ENCODE measurements at places on chromosomes 7 and 10.

DNA sequence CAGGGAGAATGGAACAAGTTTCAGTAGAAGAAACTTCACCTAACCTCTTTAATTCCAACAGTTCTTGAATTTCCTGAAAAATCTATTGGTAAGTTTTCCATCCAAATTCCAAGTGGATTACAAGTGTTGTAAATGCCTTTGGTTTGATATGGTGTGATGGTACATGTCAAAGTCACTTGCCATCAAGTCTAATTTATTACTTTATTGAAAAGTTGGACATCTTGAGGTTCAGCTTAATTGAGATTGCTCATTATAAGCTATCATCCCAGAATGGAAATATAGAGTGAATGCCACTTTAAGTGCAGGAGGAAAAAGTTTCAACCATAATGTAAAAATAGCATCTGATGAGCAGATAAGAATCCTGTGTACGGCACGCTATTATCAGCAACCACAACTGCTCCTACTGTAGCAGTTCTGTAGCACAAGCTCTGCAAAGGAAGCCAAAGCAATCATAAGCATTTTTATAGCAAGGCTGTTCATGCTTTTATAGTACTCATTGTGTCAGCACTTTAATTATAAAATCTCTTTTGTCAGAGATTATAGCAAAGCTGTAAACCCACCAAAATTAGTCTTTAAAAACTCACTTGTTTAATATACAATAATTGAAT is 991.8 kb upstream of the PHF14 start:
- DNase-seq = no peak

- no peak for DNase-seq
Observed at GRCh38 chr10:14686356-14686755, 88.3 kb downstream of the FAM107B start.

DNA sequence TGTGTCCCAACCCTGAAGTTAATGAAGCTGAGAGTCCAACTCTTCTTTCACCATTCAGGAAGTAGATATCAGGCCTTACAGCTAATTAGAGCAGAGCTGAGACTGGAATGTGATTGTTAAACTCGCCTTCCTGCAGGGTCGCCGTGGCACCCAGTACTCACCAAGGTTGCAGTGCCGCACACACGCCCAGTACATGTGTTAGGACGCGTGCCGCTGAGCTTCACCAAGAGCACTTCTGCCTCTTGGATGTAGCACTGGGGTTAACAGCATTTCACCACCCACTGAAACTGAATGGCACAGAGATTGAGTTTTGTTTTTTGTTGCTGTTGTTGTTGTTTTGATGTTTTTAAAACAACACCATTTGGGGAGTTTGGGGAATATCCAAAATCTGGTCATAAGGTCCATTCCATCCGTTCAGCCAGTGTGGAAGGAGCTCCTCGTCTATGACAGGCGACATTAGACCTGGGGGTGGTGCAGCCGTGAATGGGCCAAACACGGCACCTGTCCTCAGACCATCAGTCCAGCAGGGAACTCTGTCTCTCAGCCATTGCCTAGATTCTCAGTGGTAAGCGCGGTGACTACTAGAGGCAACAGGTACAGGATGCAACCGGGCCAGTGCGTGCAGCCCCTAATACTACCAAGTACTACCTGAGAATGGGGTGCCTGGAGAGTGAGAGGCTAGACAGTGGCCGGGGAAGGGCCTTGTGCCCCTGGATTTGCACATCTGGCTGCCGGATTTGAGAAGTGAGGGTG is 21.9 kb downstream of the WIPI2 start:
- no peak for DNase-seq

DNA sequence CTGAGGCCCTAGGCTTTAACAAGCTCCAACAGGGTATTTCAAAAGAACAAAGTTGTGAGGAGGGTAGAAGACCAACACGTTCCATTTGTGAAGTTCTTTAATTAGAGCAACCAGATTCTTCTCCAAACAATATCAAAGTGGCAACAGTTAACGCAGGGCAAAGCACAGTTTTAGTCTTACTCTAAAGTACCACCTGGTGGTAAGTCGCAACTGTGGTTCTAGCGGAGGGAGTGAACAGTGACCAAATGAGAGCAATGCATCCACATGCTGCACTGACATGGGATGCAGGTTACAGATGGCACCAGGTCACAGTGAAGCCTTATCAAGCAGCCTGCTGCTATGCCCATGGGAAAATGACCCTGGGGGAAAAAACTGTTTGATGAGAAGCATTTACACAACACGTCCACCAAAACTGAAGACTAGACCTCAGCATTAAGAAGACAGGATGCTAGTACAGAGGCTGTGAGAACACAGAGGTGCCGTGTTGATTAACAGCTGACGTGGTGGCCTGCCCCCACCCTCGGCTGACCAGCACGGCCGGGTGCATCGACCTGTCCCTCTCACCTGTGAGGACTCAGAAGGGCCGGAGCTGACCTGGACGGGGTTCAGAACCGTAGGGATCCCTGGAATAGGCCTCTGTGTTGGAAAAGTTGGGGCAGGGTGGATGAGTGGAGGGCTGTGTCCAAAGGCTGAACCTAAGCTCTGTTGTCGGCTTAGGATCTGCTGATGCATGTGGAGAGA is 211.2 kb downstream of the GLI3 start:
- DNase-seq = no peak

DNA sequence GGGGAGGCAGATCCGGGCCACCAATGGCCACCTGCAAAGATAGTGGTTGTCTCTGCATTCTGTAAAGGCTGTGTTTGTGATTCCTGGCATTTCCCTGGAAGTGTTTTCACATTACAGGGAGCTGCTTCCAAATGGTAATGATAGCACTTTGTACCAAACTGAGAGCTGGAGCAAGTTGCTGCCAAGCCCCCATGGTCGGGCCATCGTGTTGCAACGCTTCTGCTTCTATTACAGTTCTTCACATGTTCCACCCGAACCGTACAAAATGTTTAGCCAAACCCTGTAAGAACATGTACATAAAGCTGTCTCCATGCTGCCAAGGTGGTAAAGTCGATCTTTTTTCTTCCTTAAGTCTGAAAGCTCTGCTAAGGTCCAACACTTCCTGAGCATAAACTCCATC is 397.7 kb upstream of the NFE2L3 start:
- no peak for DNase-seq

DNA sequence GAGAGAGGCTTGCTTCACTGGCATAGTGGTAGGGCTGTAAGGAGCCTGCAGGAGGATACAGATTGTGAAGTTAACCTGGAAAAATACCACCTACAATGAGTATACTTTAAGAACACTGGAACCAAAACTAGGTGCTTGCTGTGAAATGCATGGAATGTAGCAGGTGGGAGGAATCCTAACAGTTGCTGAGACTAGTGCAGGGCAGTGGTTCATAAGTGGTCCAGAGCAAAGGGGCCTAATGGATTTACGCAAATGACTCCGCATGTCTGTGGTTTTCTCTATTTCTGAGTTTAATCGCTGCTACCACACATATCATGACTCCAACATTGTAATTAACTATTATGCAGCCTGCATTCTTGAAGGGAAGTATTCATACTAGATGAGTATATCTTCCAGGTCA is 218.4 kb downstream of the CHRM2 start:
- no peak for DNase-seq

DNA sequence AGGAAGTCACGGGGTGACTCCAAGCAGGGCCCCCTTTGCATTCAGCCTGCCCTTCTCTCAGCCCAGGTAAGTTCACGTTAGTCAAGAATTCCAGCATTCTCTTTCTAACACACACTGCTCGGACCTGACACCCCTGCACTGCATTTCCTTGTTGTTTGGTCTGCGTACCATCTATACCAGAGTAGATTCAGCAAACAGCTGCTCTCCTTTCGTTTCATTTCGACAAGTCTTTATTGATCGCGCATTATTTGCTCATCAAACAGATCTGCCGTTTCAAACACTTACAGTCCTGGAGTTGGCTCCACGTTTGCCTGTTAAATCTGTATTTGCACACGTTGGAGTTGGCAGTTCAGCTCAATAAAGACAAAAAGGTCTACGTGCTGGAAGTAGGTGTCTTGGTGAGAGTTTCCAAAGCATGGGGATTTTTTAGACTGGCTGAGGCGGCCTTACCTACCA is 495.1 kb downstream of the RPS24 start:
- no peak for DNase-seq

DNA sequence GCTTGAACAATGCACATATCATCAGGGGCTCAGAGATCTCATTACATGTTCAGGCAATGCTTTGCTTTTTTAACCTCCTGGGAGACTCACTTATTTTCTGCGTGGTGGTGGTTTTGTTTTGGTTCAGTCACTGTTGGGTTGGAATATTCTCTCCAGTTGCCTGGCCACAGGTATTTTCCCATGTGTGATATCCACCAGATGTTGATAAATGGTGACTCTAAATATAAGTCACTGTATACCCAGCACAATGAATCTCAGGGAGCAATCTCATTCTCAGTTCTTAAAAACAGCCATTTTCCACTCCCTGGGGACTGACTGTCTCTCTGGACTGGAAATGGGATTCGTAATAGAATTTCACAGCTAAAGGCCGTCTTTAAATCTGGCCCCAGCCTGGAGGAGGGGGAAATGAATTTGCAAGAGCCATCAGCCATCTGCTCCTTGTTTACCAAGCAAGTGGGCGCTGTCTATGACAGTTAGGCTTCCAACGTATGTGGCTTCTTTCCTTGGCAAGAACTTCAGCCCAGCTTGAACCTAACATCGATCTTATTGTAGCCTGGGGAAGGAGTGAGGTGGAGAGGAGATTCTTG is 1106.2 kb downstream of the NRG3 start:
- no peak for DNase-seq

DNA sequence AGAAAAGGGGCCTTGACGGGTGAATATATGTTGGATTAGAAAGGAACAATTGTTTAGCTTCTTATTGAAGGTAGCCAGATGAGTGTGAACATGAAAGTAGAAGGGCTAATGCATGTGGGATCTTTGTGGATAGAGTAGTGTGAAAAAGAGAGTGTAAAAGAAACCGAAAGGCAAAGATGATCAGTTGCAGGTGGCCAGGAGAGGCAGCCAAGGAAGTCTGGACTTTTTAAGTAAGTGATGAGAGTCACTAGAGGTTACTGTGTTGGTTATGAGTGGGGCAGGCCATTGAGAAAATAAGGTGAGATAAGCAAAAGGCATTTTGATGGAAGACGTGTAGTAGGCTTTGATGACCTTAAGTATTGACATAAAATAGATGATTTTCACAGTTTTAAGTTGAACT is 64.7 kb upstream of the ETV1 start:
- no peak for DNase-seq

- no peak for DNase-seq
Observed at GRCh38 chr10:8035641-8036470, 18.6 kb upstream of the GATA3 start.

DNA sequence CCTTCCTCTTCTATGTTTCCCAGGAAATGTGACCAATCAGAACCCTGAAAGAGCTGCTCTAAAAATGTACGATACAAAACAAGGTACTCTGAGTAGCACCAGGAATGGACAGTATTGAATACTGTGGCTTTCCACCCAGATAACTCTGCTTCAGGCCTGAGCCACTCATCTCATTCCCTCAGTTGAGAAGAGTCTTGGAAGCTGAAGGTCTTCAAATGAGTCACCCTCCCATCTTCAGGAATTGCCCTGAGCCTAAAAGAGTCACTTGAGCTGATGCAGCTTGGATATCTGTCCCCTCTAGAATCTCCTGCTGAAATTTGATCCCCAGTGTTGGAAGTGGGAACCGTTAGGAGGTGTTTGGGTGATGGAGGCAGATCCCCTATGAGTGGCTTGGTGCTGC is 210.4 kb downstream of the DGKI start:
- no peak for DNase-seq

GRCh38 chr10:72008096-72008981 is 44.1 kb downstream of the CHST3 start:
- no peak for DNase-seq

- no peak for DNase-seq
Observed at GRCh38 chr10:71078454-71079145, 133.8 kb upstream of the UNC5B start.

GRCh38 chr10:112721080-112721698 is 228.9 kb upstream of the TCF7L2 start:
- DNase-seq = no peak

- no peak for DNase-seq
Observed at GRCh38 chr7:93014410-93014809, 103.4 kb downstream of the SAMD9 start.

DNA sequence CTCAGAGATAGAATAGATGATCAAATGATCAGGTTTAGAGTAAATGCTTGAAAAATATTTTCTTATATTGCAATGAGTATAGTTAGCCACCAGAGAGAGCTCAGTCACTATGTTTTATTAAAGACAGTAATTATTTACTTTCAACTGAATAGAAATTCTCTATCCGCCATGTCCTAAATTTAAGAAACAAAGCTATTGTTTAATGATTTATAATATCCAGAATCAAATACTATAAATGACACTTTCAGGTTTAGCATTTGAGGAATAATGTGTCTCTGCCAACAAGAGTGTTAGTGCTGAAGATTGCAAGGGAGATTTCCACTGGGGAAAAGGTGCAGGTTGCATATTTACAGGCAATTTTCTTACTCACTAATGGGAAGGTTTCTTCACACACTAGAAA is 184.7 kb downstream of the DGKB start:
- DNase-seq = no peak

- DNase-seq = no peak
Observed at GRCh38 chr7:127154101-127154500, 98.6 kb downstream of the GRM8 start.

DNA sequence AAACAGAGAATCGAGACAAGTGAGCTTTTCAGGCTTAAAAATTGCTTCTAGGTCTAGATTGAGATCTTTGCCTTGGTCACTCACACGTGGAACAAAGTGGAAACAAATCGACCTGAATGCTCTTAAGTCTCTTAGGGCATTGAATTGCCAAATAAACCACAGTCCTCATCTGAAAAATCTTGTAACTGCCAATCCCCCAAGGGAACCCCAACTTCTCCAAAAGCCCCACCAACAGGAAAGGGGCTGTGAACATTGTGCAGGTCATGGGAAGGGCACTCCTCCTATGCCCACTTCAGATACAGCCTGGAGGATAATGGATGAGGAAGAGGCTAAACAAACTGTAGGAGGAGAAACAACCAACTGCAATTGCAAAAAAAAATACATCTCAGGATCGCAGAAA is 91.3 kb downstream of the DGKI start:
- no peak for DNase-seq

GRCh38 chr10:3872712-3873329 is 87.8 kb upstream of the KLF6 start:
- no peak for DNase-seq

DNA sequence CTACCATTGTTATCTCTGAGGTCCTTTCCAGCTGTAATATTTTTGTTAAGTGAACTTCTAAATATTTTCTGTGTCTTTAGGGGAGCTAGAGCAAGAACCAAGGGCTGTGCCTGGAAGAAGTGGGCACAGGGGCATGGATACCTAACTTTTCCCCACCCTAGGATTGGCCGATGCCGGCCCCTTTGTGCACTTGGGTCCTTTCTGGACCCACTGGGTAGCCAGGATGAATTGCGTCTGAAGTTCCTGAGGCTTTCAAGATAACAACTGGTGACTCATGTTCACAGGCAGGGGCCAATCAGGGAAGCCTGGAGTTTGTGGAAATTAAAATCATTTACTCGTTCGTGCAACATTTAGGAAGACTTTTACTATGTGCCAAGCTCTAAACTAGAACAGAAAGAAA is 758 bp downstream of the DPCD start:
- DNase-seq = no peak

Data from stimulated activated naive CD8-positive, alpha-beta T cell treated with anti-CD3 and anti-CD28 coated beads, Interleukin-15, Interleukin-2, amounts not matched to agents 100 U/mL and 50 U/mL, for 24 hours (primary cell).